ENCODE measurements at places on chromosomes 2 and 18.

GRCh38 chr2:233464056-233464455 is 102.5 kb downstream of the USP40 start:
- no peak for DNase-seq

GRCh38 chr2:10835052-10835970 is 22.7 kb upstream of the PDIA6 start:
- peak; percentile 53 for DNase-seq

- DNase-seq: no peak
These were observed 409.9 kb downstream of the THSD7B start for GRCh38 chr2:137175246-137175645.

- DNase-seq: no peak
These were observed 101.2 kb downstream of the PTPN4 start for GRCh38 chr2:119860924-119861323.

DNA sequence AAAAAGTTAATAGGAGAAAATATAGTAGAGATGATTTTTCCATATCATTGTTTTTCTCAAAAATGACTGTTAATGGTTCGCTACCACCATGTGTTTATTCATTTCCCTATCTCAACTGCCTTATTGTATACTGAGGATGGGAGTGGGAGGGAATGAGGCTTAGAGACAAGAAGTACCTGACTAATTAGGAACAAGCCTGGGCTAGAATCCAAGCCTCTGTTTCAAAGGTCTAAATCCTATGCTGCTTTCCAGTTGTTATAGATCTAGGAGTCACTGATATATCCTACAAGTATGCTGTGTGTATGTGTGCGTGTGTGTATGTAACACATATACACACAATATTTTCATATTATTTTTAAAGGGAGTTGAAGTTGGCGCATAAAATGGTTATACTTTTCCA is 465.9 kb downstream of the EPHA4 start:
- DNase-seq: no peak

- no peak for DNase-seq
These were observed 60.3 kb upstream of the TTC21B start for GRCh38 chr2:166013878-166014277.

DNA sequence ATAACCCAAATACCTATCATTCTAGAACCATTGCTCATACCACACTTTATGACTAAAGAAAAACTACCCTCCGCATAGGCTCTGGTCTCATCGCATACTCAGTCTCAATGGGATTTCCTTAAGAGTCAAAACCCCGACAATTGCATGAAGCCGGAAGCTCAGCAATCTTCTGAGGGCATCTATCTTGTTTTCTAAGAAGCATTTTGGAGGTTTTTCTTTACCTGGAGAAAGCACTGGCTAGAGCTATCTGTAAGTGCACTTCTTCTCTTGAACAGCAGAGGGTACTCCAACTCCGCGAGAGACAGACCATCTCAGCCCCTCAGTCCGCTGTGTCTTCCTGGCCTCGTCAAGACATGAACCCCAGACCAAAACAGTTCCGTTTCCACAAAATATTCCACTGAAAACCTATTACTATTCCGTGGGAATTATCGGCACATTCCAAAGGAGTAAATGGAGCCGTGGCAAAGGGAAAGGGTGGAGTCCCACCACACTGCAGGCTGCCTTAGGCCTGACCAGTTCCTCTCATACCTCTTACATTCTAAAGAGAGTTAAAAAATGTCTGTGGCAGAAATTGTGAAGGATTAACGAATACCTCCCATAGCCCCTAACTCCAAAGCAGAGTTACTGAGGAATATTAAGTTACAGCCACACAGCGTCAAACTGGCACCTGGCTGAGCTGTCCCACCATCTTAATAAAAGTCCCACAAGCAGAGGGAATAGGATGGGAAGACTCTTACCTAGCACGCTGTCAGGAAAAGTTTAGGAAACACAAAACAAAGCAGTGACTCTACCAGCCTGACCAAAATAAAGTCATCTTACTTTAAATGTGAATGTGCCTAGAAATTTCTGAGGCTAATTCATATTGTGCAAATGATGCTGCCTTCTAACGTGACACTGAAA is 325.6 kb upstream of the VRK2 start:
- no peak for DNase-seq

DNA sequence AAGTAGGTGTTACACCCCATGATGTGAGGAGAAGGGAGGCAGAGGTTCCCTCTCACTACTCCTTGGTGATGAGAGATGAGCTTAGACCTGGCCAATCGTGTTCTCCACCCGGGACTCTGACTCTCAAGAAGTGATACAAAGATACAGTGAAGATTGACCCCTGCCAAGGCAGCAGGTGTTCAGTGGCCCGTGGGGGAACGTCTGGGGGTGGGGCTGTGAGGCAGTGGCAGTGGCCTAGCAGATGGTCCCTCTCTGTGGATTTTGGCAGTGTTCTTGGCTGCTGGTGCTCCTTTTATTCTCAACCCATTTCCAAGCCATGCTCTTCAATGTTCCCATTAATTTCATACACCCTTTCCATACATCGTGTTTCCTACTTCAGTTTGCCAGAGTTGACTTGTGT is 120.4 kb upstream of the NEDD4L start:
- no peak for DNase-seq

GRCh38 chr2:109516445-109517117 is 97.2 kb downstream of the SEPTIN10 start:
- no peak for DNase-seq

GRCh38 chr18:26405190-26405801 is 143.1 kb downstream of the KCTD1 start:
- no peak for DNase-seq

DNA sequence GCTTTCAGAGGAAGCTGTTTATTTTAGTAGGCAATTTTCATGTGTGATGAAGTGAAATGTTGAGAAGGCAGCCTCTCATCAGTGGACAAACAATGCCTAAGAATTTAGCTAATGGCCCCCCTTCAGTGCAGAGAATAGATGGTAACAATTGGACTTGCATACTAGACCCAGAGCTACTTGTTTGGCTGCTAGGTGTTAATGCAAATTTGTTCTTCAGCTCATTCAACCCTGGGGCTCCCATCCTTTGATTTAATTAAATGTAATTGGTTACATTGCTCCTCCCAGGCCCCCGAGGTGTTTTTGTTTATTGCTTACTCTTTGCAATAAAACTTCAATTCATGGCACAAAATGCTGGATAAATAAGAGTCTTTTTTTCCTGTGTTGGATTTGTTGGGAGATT is 68.6 kb downstream of the CAMKMT start:
- no peak for DNase-seq

GRCh38 chr2:85524336-85524908 is 14.5 kb upstream of the MAT2A start:
- no peak for DNase-seq

DNA sequence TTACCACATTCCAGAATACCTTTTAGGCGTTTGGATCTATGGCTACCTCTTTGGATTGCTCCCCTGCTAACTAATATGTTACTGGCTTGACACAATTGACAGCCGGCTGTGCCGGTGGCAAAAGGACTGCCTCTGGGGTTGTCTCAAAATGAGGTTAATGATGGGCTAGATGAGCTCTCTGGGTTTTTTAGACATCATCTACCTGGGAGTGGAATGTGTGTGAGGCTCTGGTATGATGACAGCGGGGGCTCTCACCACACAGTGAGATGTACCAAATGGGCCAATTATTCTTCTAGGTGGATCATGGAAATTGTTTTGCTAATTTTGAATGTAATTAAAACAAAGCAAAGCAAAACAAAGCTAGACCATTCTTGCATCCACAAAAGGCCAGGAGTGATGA is 391.1 kb upstream of the SPRED2 start:
- no peak for DNase-seq

DNA sequence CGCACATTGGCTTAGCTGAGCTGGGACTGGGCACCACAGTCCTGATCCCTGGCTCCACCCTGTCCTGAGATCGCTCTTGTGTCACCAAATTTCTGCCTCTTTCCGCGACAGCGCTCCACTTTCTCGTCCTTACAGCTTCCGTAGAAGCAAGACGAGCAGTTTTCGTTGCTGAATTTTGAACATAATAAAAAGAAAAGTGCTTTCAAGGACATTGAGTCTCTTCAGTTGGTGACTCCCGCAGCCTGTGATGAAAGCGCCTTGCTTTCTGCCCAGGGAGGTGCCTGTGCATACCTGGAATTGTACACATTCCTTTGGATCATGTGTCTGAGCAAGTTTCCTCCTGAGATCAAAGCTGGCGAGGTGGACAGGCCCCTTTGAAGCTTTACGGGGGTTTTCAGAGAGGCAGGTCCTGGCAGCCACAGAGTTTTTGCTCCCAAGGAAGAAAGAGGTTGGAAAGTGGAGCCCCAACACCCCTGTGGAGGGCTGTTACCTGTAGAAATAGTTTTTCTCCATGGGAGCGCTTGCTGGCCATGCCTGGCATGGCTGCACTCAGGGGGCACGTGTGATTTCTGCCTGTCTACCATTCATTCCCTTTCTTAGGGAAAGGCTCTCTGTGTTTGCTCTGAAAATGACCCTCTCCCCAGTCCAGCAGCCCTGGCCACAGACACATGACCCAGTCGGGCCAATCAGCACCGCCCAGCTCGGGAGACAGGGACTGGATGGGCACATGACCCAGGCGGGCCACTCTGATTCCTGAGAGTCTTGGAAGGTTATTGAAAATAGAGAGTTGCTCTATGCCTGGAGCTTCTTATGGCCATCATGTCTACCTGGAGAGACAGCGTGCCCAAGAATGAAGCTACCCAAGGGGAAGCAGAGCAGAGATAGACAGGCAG is 115.6 kb upstream of the OTOS start:
- DNase-seq: no peak

DNA sequence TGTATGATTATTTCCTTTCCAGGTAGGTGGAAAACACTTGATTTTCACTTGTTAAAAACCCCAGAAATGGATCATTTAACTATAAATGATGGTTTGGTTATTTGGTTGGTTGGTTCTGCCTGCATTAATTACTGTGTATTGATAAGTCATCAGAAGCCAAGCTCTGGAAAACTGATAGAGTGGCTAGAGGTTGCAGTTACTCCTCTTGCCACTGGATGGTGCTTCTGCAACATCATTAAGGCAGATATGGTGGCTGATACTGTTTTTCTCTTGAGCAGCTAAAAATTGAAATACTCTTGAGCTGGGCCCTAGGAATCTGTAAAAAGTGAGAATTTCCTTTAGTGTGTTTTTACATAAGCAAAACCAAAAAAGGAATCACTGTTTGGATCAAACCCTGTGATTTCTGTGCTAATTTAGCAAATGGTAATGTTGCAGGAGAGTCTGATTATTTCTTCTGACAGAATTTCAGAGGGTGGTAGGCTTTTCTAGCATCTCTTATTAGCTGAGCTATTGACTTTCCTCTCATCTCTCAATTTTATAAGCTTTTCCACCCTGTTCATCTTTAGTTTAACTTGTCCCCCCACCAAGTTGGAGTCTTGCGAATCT is 54.3 kb downstream of the RAB10 start:
- DNase-seq: no peak

DNA sequence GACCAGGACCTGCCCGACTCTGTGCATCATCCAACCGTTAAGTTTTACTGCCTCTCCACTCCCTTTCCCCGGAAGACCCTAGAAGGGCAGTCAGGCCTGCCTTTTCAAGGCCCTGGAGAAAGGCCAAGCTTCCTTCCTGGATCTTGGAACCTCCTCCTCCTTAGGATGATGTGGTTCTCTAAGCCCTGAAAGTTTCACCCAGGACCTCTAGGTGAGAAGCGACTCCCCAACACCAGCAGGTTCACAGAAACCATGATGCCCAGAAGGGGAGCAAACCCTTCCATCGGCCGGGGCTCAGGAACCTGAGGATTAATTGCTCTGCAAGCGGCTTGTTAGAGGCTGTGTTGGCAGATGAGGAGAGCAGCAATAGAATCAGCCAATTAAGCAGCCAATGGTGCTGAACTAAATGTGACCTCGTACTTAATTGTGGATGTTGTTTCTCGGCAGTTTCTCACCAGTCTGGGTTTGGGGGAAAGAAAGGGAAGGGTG is 94.2 kb upstream of the FZD7 start:
- DNase-seq: no peak

- no peak for DNase-seq
These were observed 201.2 kb upstream of the CDH20 start for GRCh38 chr18:61132031-61132430.

DNA sequence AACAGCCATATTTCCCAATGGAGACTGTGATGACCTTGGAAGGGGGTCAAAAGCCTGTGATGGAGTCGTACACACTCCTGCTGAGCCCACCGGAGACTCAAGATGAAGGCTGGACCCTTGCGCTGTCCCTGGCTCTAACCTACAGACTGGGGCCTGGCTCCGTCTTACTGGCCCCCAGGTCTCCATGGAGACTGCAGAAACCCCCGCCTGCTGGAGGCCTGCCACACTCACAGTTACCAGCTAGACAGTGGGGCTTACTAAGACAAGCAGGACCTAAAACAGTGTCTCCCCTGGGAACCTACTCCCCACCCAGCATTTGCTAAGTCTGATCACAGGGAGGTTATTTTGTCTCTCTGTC is 9.6 kb downstream of the C2orf72 start:
- DNase-seq: no peak

DNA sequence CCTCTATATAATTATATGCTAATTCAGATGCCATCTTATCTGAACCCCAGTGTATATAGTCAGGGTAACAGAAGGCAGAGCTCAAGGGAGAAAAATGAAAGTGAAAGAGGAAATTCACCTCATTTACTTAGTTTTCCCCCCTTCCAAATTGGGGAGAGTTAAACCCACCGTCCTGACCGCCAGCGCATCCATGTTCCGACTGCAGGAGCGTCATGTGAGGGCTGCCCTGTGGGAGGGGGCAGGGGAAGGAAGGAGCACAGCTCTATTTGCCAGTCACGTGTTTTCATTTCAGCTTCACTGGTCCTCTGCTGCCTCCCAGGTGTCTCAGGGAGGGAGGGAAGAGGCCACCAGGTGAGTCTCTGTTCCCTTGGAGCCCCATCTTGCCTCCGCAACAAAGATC is 13.2 kb downstream of the CNNM4 start:
- peak; percentile 13 for DNase-seq

- no peak for DNase-seq
These were observed 46.5 kb downstream of the IL1RL2 start for GRCh38 chr2:102233132-102233884.

DNA sequence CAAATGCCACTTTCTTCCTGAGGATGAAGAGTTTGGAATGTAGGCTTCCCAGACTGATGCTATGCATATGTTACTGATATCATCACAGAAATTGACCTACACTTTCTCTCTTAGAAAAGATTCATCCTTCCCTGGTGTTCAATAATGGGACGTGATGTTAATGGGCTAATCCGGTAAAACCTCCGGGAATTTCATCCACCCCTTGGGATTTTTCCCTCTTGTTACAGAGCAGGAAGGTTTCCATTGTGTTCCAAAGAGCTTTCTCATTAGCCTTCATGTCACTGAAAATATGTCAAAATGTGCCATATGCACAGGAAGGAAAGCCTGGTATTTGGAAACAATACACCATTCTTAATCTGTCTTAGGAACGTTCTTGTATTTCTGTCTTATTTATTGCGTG is 20.7 kb downstream of the ALPK2 start:
- no peak for DNase-seq

- peak; percentile 36 for DNase-seq
These were observed 35.1 kb upstream of the SLC14A1 start for GRCh38 chr18:45688833-45689232.

GRCh38 chr18:46422552-46423055 is 234.4 kb downstream of the LOXHD1 start:
- no peak for DNase-seq

- DNase-seq: no peak
These were observed at the start of gene ZNF516 for GRCh38 chr18:76495006-76495370. TSS of gene ZNF516 (minus strand) at chr18:76495242. CDS start at chr18:76443054, 52,188 bp downstream.
